ENCODE measurements at places on chromosomes 2 and 18.

DNA sequence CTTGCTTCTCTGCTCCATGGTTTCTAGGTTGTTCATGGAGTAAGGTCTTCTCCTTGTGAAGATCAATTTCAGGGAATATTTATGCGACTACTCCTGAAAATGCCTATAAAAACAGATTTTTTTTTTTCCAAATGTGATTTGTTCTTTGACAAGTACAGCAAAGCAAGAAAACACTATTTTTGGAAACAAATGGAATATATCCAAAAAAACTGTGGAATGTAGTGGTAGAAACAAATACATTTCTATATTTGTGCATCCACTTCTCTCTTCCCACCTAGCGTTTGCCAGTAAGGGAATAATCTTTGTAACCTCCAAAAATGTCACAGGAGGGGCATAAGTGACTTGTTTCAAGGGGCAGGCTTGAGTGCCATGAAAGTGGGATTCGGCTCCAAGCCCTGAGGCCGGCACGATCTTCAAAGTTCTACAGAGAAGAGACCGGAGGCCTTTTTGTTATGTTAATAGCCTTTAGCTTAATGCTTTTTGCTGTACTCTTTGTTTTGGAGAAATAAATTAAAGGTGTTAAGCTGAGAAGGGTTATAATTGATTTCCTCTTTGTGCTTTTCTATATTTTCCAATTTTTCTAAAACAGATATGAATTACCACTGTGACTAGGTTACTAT is 200.6 kb downstream of the NRP2 start:
- DNase-seq: no peak

DNA sequence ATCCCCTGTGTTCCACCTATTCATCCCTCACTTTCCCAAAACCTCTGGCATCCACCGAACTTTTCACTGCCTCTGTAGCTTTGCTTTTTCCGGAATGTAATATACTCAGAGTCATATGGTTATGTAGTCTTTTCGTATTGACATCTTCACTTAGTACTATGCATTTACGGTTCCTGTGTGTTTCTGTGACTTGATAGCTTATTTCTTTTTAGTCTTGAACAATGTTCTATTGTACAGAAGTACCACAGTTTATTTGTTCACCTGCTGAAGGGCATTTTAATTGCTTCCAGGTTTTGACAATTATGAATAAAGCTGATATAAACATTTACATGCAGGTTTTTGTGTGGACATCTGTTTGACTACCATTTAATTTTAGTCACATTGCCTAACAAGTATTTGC is 154.7 kb upstream of the DOK6 start:
- no peak for DNase-seq

- no peak for DNase-seq
These were observed 13.9 kb upstream of the BUB1 start for GRCh38 chr2:110691612-110692258.

DNA sequence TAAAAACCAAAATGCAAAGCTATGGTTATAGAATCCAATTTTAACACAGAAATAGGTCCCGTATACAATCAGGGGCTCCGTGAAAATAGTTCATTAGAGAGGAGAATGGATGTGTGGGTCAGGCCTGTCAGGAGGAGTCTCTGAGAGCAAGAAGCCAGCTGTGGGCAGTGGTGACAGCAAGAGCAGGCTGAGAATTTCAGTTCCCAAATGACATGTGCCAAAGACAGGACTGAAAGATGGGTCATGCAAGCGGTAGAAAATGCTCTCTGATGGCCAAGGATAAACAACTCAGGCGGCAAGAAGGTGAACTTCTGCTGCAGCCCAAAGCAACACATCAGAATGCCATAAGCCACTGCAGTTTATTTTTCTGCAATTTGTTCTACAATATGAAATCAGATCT is 100.4 kb downstream of the CCDC141 start:
- no peak for DNase-seq

GRCh38 chr18:13530879-13531387 is 195.4 kb downstream of the FAM210A start:
- peak; percentile 37 for DNase-seq

DNA sequence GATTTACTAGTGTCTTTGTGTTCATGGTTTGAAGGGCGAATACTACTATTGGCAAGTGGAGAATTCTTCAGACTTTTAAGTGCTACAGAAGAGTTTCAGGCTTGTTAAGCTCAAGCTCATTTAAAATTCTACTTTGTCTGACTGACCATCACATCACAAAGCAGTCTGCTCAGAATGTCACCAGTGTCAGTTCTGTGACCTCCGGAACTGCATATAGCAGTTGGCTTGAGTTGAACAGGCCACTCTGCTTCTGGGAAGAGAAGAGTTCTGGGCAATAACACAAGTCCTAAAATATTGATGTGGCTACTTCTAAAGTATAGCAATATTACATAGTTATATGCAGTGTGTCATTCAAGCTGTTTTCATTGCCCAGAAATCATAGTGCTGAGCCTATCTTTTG is 245.0 kb upstream of the BOD1L2 start:
- DNase-seq: no peak

- peak; percentile 16 for DNase-seq
These were observed 20.7 kb upstream of the DNAH6 start for GRCh38 chr2:84495539-84496146.

- DNase-seq: no peak
These were observed 32.8 kb downstream of the SOWAHC start for GRCh38 chr2:109646961-109647360.

- DNase-seq: no peak
These were observed 187.2 kb upstream of the HS6ST1 start for GRCh38 chr2:128505575-128506526.

- no peak for DNase-seq
These were observed 791.9 kb downstream of the TRIB2 start for GRCh38 chr2:13508671-13509070.

- DNase-seq: no peak
These were observed 101.1 kb upstream of the NCK2 start for GRCh38 chr2:105643405-105644173.

DNA sequence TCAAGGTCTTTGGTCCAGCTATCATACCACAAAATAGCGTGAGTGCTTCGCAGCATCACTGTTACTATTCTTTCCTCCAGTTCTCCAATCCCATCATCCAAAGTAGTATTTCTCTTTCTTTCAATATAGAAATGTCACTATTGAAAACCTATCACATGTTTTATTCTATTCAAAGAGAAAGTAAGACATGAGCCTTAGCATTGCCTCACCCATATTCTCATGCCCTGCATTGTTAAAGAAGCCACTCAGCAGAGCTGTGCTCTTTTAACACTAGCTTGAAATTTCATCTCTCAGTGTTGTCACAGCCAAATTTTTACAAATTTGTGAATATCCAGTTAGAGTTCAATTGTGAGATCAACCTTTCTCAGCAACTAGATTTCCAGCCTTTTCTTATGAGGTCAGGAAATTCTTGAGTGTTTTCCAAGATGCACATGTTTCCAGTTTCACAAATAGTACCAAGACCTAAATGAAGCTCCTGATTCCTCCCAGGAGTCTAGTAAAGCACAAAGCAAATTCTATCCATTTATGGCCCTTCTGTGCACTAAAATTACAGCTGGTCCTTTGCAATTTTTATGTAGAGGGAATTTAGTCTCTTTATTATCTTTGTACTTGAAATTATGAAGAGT is 343.7 kb downstream of the SPAG16 start:
- DNase-seq: no peak

DNA sequence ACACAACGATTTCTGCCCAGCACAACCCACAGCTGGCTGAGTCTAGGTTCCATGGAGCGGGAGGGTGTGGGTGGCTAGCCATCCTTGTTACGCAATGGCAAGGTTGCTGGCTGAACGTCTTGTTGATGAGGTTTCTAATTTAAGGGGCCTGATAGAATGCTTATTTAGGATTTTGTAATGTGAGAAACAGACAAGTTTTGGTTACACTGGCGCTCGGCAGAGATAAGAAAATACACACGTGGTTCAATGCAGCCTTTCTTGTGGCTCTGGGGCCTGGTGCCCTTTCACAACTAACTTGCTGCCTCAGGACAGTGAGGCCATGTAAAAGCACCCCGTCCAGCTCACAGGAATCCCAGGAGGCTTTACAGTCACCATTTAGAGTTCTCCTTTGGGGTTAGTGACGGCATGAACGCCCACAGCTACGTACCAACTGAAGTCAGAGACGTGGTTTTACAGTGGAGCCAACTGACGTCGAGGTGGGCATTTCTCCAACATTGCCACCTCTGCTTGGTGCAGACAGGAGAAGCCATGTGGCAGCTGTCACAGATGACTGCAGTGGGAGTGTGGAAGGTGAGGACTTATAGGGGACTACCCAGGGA is 29.7 kb upstream of the PIEZO2 start:
- DNase-seq: no peak
